Head of caudate nucleus (tissue), 42 donors: ENCODE measurements at places on chromosomes 6 and 20.

DNA sequence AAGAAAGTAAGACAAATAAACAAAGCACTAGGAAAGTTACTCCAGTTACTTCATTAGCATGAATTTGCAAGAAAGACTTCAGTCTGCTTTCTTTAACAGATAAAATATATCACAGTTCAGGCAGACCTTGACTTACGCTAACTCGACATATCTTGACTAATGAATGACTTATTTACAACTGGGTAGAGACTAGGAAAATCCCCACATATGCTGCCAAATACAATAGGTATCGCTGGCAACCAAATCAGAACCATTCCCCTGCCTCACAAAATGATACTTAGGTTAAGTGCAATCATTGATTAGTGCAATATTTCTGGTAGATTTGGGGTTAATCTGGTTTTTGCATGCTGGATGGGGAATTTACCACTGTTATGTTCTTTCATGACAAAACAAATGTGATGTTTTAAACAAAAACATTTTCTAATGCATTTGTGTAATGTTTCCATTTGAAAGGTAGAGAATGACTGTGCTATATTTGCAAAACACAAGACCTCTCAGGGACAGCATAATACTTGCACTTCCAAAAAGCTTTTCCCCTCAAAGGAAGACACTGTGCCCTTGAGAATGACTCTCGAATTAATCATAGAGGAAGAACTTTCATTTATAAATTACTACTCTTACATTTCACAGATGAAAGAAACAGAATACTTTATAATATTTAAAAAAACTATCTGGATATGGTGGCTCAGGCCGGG is 101.6 kb downstream of the PRKN start:
- no peak for DNase-seq

DNA sequence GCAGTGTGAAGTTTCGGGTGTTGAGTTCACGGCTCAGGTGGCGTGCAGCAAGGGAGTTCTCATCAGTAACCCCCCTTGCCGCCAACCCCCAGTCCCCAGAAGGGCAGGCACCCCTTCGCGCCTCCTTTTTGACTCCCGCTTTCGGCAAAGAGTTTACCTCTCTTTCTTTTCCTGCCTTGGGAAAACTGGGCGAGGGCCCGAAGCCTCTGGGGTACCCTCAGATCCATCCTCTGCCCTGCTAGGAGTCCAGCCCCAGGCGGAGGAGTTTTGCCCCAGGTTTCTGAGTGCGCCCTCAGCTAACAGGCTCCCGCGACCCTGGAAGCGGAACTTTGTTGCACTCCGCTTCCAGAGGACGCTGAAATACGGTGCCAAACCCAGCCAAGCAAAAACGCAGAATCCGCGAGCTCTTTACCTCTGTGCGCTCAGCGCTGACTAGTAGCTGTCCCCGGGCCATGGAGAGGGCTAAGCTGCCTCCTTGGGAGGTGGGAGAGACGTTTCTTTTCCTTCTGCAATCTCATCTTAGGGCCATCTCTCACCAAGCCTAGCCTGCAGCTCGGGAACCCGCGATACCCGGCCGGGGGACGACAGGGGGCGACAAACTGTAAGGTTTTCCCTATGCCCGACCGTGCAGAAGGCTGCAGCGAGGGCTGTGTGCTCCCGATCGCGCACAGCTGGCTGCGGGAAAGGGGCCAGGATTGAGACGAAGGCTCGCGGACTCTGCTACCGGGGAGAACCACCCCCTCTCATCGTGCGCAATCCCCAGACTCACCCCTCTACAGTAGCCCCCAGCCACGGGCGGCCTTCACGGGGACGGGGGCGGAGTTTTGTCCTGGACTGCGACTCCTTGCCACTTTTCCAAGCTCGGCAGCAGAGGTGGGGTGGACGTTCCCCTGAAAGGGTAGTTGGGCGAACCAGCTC is 2.7 kb upstream of the PAX1 start:
- peak; percentile 74 for DNase-seq

GRCh38 chr6:128097009-128097408 is 196.2 kb upstream of the THEMIS start:
- no peak for DNase-seq

DNA sequence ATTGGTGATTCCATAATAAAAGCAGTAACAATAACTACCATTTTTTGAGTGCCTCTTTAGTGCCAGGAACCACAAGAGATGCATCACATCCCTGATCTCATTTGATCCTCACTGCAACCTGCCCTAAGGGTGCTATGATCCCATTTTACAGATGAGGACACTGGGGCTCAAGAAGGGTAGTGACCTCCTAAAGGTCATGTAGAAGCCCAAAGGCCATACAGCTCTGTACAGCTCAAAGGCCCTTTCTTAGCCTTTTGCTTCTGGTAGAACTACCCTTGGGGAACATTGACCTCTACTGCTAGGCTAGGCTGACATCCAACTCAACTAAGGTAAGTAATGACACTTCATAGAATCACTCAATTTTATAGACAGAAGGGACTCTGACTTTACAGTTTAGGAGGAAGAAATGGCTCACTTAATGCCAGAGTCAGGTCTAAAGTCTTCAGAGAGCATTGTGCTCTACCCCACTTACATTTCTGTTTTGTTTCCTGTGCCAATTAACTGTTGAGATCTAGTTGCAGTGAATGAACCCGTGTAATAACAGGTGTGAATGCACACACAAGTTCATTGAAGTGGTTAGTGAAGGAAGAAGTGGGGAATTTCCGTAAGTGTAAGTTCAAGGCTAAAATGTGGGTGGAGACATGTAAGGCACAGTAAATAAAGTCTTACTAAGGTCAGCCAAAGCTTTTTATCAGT is 10.7 kb downstream of the SLC9A8 start:
- DNase-seq, result no peak

DNA sequence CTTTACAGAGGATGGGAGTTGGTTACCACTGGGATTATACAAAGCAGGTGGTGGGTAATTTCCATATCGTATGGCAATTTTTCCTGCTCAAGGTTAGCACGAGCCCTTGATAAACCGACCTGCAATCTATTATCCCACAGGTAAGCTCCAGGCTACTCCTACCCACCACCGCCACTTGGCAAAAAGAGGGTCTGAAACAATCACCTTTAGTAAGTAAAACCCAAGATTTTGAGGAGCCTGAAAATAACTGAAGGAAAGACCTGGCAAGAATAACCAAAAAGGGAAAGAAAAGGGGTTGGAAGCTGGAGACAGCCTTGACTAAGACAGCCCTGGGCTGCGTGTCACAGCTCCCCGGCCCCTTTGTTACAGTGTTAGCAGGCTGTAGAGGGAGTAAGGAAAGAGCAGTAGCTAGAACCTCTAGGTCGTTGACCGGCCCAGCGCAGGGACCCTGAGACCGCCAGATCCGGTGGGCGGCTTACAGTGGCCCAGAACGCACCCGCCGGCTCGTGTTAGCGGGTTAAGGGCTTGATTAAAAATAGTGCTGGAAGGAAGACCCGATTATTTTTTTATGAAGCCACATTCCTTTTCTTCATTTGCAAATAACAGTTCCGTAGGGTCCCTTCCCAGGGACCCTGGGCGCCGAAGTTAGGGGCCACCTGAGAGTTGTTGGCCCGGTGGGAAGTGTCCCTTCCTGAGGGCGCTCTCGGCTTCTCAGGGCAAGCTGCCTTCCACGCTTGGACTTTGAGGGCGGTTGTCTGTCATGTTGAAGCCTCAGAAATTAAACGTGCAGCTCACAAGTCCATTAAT is 30.5 kb downstream of the TFAP2B start:
- DNase-seq, result no peak

GRCh38 chr6:50380406-50381098 is 330.8 kb upstream of the DEFB112 start:
- DNase-seq, result peak; percentile 1

DNA sequence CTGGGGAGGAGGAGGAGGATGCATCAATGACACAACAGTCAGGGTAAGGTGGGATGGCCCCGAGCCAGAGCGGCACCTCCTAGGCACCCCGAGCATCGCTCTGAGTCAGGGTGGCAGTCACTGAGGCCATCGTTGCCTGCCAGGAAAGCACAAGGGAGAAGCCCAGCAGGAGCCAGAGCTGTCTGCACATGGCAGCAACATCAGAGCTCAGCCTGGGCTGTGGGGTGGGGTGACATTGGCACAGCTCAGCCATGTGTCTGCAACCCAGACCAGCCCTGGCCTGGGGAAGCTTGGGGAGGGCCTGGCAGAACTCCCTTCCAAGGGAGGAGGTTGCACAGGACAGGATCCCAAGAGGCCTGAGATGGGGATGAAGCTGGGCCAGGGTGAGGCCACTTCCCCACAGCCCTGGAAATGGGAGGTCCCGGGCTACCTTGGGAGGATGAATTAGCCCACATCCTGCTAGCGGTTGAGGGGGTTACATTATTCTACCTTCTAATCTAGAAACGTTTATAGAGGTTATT is 255.6 kb downstream of the MAFB start:
- DNase-seq, result no peak

- no peak for DNase-seq
These were observed 8.0 kb downstream of the MTG2 start for GRCh38 chr20:62190639-62191411.

DNA sequence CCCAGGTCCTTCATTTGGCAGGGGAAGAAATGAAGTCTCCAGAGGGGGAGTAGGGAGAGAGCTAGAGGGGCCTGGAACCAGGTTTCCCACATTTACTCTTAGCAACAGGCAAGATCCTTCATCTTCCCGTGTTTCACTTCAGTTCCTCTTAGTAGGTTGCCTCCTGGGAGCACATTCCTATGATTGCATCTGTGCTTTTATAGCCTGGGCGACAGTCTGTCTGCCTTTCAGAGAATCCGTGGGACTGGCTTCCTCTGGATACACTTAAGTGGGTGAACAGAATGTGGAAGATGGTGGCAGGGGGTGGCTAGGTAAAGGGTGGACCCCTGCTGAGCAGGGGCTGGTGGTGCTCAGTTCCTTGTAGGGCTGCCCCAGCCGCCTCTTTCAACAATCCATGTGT is 33.4 kb downstream of the STK35 start:
- no peak for DNase-seq

- DNase-seq, result no peak
These were observed 29.7 kb upstream of the GNRH2 start for GRCh38 chr20:3013771-3014170.

- no peak for DNase-seq
These were observed 249.6 kb upstream of the RIN2 start for GRCh38 chr20:19508449-19508848.

GRCh38 chr20:59783641-59784010 is 149.8 kb downstream of the SYCP2 start:
- DNase-seq, result no peak

- DNase-seq, result no peak
These were observed 149.8 kb downstream of the EYS start for GRCh38 chr6:65557224-65557623.

DNA sequence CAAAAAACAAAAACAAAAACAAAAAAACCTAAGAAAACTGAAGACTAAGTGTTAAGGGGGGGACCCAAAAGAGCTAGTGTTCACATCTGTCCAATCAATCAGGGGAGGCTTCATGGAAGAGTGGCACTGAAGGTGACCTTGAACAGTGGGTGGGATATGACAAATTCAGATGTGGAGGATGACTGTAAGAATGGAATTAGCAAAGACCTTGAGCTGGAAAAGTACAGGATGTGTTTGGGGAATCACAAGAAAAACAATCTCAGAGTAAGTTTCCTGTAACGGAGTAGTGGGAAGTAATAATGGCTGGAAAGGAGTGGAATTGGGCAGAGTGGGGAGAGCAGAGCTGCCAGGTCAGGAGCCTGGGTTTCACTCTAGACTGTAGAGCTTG is 2.9 kb upstream of the IER3 start:
- no peak for DNase-seq

GRCh38 chr6:75556240-75556639 is 45.4 kb upstream of the SENP6 start:
- no peak for DNase-seq

GRCh38 chr20:32585586-32586127 is 524 bp upstream of the NOL4L start:
- no peak for DNase-seq

DNA sequence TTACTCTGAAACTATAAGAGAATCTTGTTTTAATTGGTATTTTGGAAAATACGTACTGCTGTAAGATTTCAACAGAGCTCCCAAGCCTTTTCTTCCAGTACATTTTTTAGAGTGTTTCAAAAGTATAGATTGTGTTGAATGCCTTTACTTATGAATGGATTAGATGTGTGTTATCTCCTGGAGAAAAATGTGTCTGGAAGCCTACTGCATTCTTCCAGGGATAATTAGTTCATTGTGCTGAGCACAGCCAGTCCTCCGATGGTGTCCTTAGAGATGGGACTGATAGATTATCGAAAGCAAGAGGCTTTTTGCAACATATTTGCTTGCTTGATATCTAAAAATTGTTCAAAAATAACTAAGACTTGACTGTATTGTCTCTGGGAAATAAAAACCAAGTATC is 114.2 kb downstream of the PLEKHG1 start:
- DNase-seq, result no peak

DNA sequence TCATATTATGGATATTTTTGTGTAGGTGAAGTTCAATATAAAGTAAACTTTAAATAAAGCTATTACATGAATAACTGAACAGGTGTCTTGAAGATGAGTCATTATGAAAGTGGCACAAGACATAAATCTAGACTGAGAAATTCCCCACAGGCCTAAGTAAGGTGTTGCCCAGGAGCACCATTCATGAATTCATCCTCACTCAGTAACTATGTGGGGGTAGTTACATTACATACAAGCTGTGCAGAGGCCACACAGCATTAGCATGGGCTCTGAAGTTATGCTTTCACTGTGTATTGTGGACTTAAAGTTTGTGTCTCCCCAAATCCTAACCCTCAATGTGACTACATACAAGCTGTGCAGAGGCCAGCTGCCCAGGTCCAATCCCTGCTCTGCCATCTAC is 65.9 kb downstream of the BCAS1 start:
- no peak for DNase-seq

DNA sequence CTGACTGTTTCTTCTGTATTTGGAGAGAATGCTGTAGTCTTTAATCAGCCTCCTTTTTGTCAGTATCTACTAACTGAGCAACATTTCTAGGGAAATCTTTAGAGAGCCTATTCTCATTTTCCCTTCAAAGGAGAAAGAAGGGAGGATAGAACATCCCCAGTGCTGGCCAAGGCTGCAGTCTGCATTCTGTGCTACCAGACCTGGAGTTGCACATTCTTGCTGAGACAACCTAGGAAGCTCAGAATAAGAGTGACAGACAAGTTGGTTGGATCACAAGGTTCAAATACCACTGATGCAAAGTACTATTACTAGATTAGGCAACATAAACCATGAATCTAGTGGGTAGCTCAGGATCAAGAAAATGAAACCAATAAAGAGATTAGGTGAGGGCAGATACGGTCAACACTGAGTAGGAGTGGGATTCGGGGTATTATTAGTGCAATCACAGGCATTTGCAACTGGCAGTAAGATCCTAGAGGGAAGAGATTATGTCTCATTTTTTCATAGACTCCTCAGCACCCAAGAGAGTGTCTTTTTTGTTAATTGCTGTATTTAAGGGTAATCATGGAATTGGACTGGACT is 213.5 kb upstream of the FAM83B start:
- no peak for DNase-seq

GRCh38 chr20:24605937-24606455 is 136.6 kb downstream of the SYNDIG1 start:
- no peak for DNase-seq

DNA sequence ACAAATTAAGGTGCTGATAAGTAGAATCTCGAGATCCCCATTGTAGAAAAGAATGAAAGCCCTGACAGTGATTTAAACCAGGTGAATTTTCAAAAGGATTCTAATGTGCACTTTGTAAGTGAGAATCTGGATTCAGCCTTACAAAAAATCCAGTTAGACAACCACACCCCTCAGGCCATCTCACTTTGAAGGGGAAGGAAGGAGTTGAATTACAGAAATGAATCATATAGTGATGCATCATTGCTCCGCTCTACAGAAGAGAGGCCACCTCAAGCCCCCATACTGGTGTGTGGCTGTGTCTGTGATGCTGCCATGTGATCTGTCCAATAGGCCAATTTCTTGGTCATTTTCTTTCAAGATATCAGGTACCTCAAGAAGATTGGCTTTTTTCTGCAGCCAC is 85.5 kb upstream of the NT5E start:
- no peak for DNase-seq
